ENCODE measurements at places on chromosomes 5 and 9.

DNA sequence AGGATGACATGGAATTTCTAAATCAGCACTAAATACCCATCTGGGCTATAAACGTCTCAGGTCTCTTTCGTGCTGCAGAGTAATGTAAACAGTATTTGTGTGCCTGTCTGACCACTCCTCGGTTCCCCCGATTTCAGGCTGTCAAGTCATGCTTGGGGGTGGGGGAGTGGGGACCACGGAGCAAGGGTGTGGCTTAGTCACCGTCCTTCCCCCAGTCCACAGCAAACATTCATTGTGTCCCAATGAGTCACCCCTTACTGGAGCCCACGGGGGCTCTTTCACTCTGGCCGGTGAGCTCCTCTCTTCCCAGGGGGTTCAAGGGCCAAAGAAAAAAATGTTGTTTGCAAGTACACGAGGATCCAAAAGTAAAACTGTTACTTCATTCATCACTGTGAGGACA is 72.4 kb upstream of the ICE1 start:
- peak; percentile 35 for DNase-seq

DNA sequence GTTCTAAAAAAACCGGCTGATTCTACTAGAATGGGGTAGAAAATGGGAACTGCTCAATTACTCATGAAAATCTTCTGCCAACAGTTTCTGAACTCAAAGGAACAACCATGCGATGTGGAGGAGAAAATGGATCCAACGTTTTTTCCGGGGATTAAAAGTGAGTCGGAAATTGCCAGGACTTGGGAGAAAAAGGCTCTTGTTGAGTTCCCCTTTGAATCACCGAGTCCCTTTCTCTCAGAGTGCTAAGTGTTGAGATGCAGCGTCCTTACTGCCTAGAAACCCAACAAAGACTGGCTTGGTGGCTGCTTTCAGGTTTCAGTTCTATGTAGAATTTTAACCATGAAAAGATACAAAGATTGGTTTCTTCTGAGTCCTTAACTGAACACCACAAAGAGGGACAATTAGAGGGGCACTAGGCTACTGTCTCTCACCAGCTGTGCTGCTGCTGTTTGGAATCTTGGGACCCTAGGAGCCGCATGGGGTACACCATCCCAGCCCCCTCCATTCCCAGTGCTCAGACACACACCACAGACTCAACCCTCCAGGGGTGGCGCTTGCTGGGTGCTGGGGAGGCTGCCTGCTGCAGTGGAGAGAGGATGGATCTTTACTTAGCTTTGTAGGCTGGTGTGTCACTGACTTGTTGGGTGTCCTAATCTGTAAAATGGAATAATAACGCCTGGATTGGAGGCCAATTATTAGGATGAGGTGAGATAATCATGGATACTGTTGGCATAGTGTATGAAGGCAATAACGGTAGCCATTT is 21.5 kb upstream of the NEUROG1 start:
- DNase-seq, result no peak

DNA sequence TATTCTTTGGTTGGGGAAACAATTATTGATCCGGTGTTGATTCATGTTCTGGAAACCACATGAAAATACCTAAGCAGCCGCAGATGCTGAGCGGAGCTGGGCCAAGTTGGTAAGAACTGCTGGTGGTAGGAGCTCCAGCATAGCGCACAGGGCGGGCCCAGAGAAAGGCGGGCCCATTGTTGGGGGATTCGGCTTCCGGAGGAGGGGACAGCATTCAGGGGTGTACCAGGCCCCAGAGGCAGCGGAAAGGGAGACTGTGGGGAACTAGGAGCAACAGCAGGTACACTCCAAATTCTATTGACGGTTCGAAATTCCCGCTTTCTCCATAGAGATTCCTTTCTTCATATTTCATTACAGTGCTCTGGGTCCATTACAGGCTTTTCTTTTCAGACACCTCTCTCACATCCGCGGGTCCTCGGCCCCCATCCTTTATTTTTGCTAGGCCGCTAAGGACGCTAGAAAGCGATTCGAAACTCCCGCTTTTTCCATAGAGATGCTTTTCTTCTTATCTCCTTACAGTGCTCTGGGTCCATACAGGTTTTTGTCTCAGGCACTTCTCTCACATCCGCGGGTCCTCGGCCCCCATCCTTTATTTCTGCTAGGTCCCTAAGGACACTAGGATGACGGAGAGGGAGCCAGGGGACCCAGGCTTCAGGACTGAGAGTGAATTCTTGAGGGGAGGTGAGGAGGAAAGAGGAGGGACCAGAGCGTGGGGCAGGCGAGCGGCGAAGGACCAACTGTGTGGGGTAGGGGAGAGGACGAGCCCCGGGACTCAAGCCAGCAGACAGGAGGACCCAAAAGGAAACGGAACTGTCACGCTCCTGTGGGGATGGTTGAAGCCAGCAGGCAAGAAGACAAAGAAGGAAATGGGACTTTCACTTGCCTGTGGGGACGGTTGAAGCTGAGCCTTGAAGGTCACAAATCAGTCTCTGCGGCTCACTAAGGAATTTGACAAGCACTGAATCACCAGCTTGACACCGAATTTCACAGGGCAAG is at the start of gene CCDC152:
TSS of gene CCDC152 (plus strand) at position 213 of the 996 bp plus-strand sequence. CDS start 2,304 bp downstream, outside the sequence.
- no peak for DNase-seq

DNA sequence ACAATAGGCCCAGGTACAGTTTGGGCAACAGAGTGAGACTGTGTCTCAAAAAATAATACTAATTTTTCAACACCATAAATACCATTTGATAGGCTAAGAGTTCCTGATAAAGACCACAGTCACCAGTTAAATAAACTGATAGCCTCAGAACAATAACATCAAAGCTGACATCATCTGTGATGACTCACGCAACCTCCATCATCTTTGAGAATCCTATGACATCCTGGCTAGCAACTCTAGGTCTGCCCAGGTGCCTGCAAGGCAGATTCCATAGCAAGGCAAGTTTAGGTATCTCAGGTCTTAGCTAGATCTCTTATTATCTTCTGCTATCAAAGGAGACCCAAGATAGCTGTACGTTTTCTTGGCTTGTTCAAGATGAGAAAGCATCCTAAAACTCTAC is 30.5 kb upstream of the UBAP2 start:
- DNase-seq, result peak; percentile 62

- no peak for DNase-seq
Observed at GRCh38 chr5:52376592-52376991, 411.1 kb upstream of the ITGA1 start.

DNA sequence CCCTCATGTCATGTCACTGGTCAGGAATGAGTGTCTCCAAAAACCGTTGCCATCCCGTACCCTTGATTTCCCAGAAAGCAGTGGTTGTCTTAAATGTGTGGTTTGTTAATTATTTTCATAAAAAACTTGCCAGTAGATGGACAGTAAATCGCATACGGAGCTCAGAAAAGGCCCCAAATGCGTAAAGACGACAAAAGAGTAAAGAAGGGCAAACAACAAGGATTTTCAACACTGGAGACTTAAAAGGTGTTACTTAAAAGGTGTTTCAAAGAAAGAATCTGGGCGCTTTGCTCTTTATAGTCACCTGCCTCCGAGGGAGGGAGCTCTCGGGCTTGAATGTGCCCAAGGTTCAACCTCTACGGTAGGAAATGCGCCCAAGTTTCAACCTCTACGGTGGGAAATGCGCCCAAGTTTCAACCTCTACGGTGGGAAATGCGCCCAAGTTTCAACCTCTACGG is 734 bp downstream of the KIF27 start:
- DNase-seq, result no peak

DNA sequence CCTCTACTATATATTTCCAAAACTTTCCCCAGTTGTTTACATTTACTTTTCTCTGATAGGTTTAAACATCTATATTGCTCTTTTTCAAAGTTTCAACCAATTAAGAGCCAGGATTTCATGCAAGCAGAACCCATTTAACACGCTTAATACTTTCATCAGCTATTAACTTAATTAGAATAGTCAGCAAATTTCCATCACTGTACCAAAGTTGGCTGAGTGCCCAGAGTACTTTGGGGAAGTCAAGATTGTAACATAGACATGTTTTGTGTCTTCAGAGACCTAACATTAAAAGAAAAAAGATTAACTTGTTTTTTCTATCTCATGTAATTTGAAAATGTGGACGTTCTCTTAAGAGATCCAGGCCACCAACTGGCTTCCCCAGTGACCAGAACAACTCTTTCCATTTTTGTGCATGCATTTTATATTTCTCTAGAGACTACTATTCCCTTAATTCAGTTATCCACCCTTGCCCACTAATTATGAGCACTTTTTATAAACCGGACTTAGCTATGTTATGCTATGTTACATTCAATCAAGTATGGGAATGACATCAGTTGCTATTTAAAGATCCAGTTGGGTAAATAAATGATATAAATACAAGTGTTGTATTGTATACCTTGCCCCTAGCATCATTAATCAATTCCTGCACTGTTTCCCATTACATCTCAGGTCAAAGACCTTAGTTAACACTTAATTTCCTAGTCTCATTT is 478.1 kb upstream of the NMUR2 start:
- DNase-seq, result no peak

DNA sequence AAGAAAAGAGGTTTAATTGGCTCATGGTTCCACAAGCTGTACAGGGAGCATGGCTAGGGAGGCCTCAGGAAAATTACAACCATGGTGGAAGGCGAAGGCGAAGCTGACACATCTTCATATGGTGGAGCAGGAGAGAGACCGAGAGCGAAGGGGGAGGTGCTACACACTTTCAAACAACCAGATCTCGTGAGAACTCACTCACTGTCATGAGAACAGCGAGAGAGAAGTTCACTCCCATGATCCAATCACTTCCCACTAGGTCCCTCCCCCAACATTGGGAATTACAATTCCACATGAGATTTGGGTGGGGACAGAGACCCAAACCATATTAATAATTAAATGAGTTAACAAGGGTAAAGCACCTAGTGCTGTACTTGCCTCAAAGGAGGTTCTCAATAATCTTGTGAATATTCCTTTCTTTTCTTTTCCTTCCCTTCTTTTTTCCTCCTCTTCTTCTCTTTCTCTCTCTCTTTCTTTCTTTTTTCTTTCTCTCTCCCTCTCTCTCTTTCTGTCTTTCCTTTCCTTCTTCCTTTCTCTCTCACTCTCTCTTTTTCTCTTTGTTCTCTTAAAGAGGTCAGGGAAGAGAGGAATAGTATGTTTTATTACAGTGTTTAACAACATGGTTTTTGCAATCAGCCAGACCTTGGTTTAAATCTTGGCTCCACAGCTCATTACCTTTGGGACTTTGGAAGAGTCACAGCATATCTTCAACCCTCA is 29.0 kb downstream of the TNFSF15 start:
- DNase-seq, result no peak
